Myocyte (in vitro differentiated cells): ENCODE measurements at places on chromosomes 1 and 21.

DNA sequence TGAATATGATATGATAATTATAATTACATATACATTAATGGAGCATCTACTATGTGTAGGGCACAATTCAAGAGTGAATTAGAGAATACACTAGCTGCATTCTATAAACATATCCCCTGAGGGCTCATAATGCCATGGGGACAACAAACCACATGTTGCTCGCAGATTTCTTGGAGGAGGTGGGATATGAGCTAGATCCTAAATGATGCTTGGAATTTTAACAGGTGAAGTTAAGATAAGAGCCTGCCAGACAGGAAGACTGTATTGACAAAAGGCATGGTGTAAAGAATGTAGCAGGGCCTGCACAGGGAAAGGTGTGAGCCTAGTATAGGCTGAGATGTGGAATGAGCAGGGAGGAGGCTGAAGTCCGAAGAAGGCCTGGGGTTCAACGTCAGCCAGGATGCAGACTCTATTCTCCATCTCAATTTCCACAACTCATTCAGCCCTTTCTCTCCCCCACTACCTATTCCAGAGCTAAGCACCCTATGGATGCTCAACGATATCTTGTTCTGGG, 120.2 kb downstream of the ELAVL4 start:
- no peak for DNase-seq

DNA sequence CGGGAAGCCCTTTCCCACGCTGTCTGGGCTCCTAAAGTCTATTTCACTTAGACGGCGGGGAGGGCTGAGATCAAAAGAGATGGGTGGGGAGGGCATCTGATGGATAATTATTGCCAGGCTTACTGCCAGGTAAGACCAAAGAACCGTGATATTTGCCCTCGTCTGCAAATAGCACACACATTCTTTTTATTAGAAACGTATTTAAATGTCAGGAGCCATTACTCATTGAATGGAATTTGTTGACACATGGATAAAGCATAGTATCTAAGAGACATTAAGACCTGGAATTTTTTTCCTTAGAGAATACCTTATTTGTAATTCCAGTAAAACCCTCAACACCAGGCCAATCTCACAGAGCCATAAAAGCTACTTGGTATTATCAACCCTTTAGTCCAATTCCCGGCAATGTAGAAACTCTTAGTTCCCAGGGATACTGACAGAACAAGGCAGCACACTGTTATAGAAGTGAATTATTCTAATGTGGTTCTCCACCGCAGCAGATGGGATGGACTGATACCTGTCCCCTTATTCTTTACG, 10.6 kb downstream of the URB1 start:
- DNase-seq: peak; percentile 53

- no peak for DNase-seq
Measured at GRCh38 chr1:9723068-9723805, 71.7 kb downstream of the PIK3CD start.

GRCh38 chr1:61254634-61255357, 172.4 kb downstream of the NFIA start:
- peak; percentile 66 for DNase-seq

GRCh38 chr1:75770761-75771160, 15.3 kb upstream of the RABGGTB start:
- no peak for DNase-seq

- no peak for DNase-seq
Measured at GRCh38 chr1:60969971-60970509, 112.3 kb upstream of the NFIA start.

DNA sequence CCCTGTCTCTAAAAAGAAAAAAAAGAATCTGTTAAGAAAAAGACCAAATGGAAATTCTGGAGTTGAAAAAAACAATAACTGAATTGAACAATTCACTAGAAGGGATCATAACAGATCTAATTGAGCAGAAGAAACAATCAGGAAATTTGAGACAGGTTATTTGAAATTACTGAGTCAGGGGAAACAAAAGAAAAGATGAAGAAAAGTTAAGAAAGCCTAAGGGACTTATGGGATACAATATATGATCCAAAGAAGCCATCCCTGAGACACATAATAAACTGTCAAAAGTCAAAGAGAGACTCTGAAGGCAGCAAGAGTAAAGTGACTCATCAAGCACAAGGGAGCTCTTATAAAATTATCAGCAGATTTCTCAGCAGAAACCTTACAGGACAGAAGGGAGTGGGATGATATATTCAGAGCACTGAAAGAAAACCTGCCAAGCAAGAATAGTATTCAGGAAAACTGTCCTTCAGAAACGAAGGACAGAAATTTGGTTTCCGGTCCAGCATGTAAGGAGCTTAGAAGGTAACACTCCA, 44.5 kb downstream of the SLC2A1 start:
- no peak for DNase-seq

- no peak for DNase-seq
Measured at GRCh38 chr21:33880626-33881025, 35.0 kb downstream of the ATP5PO start.

- DNase-seq: peak; percentile 21
Measured at GRCh38 chr1:156371553-156372264, 2.7 kb downstream of the RHBG start.

GRCh38 chr1:19067182-19067911, 110.9 kb upstream of the IFFO2 start:
- DNase-seq: peak; percentile 36

GRCh38 chr1:237736372-237737029, 154.2 kb downstream of the ZP4 start:
- DNase-seq: no peak

- DNase-seq: no peak
Measured at GRCh38 chr1:221633841-221634409, 108.0 kb downstream of the DUSP10 start.

DNA sequence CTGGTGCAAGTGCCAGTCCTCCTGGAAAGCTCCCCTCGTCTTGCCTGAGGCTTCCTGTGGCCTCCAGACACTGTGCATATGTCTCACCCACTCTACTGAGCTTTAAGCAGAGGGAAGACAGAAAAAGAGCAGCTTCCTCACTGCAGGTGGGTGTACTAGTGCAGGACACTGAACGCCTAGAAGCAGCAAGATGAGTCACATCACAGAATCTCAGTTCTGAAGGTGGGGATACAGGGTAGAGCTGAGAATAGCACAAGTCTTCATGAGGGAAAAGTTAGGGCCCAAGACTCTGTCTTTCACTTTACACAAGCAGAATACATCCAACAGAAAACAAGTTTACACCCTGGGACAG, 37.4 kb downstream of the PCAT6 start:
- no peak for DNase-seq

- DNase-seq: no peak
Measured at GRCh38 chr21:25567472-25567871, 39.8 kb downstream of the MRPL39 start.

DNA sequence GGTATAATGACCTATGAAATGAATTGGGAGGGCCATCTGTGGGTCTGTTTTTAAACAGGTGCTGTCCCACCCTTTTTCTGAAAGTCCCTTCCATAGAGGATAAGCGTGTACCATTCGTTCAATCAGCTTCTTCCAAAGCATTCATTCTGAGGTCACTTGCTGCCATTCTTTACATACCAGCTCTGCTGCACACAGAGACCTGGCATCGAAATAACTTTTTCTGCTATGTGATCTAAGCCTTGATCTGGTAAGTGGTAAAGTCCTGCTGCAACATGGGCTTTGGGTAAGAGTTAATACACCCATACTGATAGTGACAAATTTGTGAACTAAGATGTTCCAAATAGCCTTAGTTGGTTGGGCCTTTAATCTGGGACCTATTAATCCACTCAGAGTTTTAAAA, 38.9 kb downstream of the DR1 start:
- no peak for DNase-seq

DNA sequence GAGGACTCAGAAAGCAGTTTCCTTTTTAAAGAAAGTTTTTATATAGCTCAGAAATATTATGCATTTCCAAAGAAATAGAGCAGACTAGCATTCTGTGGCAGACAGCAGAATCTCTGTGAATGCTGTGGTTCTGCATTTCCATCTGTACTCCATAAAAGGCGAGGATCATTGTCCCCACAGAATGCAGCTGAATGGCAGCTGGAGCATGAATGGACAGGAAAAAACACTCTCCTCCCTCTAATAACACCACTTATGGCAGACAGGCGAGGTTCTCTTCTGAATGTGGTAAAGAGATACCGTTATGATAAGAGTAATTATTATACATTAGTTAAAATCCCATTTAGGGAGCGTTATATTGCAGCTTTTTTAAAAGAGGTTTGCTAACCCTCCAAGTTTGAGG, 81.4 kb upstream of the WLS start:
- peak; percentile 30 for DNase-seq

DNA sequence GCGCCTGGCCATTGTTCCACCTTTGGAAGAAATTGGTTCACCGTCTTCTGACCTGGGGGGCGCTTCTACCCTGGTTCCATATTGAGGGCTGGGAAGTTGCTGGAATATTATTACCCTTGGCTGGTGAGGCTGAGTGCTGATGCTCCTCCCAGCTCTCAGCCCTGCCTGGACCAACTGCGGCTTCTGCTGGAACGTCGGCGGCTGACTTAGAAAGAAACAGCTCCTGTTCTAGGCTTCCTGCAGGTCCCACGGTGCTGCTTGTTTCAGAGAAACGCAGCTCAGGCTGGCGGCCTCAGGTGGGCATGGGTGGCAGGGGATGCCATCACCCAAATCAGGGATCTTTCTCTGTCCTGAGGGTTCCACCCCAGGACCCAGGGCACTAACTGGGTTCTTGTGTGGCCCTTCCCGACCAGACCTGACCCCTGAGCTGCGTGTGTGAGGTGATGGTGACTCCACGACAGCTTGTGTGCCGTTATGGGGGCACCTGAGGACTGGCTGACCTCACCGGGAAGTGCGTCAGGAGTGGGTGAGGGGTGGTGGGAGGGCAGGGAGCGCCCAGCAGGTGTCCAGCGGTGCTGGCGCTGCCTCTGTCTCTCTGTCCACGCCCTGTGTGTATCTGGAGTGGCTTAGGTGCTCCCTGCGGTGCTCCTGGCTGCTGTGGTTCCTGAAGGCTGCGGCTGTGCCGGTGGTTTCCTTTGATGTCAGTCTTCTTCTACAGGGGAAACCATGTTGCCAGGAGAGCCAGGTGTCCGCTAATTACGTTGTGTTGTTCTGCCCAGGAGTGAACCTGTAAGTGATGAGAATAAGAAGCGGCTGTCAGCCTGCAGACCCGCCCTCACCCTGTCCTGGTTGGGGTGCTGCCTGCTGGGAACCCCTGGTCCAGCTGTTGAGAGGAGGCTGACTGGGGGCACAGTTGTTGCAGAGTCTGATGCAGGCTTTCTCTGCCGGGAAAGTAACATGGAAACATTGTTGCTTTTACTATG, 8.9 kb downstream of the SKI start:
- no peak for DNase-seq

DNA sequence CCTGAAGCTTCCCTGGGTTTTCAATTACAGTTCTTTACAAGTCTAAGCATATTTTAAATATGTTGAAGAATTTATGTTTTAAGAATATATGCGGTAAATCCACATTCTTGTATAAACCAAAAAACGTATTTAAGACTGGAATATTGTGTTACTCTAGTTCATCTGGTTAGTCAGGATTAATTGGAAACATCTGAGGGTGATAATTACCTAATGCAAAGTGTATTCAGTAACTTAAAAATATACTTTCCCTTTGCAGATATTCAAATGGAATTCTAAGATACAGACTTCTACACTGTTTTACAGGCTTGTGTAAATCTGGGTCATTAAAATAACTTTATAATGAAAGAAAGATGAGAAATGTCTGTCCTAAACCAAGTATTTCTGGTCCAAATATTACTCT, 302.0 kb downstream of the VAV3 start:
- no peak for DNase-seq

DNA sequence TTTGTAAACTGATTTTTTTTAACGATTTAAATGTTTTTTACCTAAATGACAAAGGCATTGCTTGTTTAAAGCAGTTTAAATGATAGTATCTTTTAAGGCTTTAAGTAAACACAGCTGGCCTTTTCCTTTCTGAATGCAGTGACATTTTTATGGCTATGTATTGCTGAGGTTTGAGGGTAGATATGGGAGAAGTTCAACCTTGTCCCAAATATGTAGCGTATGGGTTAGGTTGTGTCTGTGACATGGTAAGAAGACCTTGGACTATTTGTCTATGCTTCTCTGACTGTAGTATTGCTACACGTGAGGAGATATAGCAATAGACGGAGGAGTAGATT, 32.5 kb downstream of the PKNOX1 start:
- no peak for DNase-seq

DNA sequence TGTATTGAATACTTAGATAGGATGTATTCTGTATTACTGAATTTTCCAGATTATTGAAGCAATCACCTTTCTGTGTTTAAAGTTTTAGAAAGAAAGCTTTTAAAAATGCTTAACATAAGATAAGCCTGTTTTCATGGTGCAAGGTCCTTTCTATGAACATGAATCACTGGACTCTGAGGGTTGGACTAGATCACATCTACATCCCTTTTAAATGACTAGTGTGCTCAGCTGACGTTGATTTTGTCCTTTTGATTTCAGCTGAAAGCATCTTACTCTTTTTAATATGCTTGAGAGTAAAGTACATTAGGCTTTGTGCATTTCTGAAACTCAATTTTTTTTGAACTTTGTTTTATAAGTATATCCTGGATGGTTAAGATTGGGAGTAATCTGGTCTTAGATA, 16.2 kb downstream of the MIER1 start:
- DNase-seq: no peak

DNA sequence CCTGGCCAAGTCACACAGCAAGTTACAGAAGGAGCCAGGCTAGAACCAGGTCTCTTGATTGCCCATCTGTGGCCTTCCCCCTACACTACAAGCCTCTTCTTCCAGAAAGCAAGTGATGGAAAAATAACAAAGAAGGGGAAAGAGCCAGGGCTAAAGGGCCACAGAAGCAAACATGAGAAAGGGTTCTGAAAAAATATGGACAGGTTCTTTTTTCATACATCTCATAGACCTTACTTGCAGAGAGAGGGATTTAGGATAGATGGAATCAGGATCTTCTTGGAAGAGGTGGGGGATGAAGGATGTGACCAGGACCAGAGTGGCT, 3.2 kb downstream of the RHBG start:
- no peak for DNase-seq

DNA sequence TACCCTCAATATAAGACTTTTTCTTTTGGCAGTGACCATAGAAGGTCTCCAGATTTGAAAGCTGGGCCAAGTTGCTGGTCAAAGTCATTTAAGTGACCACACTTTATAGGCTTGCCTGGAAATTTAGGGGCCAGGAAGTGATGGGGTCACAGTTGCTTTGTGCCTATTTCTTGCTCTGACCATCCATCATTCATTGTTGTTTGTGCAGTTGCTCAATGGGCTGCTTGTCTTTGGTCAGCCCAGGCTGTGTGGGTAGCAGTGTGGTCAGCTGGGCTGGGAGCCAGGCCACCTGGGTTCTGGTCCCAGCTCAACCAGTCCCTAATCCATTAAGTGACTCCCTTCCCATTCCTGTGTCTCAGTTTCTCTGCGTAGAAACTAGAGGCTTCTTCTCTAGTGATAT, 2.1 kb upstream of the OTUD7B start:
- peak; percentile 95 for DNase-seq
